ENCODE measurements at places on chromosomes 2 and 18.

GRCh38 chr2:200735061-200735460 lies 76.6 kb upstream of the BZW1 start:
- DNase-seq = no peak

DNA sequence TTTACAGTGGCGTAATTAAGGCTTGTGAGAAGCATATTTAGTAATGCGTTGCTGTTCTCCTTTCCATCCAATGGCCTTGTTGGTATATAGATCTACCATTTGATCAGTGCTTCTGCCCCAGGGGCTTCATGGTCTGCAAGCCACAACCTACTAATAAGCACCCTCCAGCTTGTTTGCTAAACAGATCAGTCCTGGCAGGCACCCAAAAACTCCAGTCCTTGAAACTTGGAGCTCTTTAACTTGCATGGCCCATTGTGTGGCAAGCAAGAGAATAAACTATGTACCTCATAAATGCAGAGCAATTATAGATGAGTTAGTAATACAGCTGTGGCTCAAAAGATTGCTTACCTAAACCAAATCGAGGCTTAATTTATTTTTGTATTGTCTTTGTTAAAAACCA lies 158.5 kb downstream of the FTCDNL1 start:
- DNase-seq = no peak

DNA sequence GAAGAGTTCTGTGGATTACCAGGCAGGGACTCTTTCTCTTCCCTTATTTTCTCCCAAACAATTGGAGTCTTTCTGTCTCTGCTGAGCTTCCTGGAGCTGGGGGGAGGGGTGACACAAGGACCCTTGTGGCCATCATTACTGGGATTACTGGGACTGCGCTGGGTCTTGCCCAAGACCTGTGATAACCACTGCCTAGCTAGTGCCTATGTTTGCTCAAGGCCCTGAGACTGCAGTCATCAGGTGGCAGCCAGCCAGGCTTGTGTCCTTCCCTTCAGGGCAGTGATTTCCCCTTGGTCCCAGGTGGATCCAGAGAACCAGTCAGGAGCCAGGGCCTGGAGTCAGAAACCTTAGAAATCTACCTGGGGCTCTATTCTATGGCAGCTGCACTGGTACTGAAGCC lies 355.6 kb downstream of the PARD3B start:
- no peak for DNase-seq

DNA sequence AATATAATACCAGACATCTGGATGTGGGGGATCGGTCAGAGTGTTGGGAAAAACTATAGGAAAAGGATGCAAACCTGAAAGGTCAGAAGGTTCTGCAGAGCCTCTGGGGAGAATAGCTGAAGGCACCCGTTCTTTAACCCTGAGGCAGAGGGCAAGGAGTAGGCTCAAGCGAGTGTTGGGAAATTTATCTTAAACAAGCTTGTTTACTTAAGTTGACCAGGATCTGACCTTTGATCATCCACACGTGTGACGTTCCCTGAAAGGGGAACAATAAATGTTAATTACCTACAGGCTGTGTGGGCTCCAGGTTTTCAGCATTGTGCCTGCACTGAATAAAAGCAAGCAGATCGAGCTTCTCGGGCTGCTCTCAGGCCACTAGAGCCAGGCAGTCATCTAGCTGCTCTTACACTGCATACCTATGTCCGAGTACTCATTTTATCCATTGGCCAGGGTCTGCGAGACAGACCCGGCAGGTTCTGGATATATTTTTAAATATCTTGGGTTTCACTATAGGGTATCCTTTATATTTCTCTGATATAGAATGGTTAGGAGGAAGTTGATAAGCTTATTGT lies 400.6 kb upstream of the CHST9 start:
- no peak for DNase-seq

- no peak for DNase-seq
These were observed 18.0 kb upstream of the SAG start for GRCh38 chr2:233289648-233290047.

DNA sequence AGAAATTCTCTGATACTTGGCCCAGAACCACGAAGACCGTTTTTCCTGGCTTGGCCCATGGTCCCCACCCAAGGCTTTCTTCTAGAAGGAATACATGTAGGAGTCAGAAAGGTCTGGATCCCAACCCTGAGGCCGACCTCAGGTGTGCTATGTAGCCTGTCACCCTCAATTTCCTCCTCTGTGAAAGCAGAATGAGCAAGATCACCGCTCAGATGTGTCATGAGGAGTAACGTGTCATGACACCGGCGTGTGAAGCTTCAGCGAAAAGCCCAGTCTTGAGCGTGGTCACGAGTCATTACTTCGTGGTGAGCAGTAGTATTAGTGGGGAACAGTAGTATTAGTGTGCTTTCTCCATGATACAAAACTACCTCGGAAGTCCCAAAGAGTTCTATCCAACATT lies 103.4 kb downstream of the ALPK2 start:
- peak; percentile 56 for DNase-seq

DNA sequence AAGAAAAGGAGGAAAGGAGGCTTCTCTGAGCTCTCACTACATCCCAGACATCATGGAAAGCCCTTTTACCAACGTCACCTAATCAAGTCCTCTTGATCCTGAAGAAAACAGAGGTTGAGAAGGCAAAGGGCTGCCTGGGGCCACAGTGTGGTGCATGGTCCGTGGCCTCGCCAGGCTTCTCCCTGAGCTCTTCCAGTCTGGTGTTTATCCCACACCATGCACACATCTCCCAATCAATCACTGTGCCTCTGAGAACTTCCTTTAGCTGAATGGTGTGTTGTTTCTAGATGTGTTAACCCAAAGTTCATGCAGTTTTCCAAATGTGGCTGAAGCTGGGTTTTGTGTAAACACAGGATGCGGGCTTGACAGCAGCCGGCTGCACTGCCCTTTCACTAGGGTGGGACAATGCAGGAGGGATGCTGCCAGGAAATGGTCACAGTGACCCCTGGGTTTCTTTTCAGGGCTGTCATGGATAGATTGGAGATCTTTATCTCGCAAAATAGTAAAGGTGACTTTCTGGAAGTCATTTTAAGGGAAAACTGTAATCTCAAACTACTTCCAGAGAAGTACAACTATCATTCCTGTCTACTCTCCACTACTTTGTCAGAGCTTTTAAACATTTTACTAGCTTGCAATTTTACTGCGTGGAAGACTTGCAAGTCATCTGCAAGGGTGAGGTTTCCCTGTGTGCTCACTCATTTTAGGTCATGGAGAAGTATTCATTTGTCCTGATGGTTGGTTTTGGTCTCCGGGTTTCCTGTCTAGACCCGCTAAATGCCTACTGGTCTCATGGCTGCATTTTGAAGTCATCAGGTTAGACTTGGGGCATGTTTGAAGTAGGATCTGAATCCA lies 54.6 kb downstream of the IL1R2 start:
- DNase-seq = no peak

Measured in activated naive CD4-positive, alpha-beta T cell treated with anti-CD3 and anti-CD28 coated beads, Interleukin-2, amount 50 U/mL, for 16 hours (primary cell).